ENCODE measurements at places on chromosomes 5 and 9.

GRCh38 chr5:132070460-132071337 is 2.9 kb upstream of the CSF2 start:
- peak; percentile 82 for DNase-seq

- DNase-seq = no peak
These were observed 552.9 kb downstream of the PDE4D start for GRCh38 chr5:59340637-59341036.

- DNase-seq = no peak
These were observed 10.9 kb upstream of the FRMPD1 start for GRCh38 chr9:37639841-37640240.

DNA sequence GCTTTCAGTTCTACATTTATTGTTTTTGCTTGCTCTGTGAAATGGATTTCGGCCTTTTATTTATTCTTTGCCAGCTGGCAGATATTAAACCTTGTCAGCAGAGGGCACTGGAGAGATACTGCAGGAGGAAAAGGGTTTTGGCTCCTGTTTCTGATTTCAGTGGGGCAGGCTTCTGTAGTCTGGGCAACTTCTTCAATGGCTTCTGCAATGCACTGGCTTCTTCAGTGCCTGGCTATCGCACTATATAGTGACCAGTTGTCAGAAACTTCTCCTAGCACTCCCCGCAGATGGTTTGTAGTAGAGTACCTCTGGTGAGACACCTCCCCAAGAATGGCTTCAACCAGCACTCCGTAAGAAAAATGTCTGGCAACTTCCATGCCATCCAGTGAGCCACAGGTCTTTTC is 3.2 kb upstream of the NFX1 start:
- DNase-seq = peak; percentile 81

DNA sequence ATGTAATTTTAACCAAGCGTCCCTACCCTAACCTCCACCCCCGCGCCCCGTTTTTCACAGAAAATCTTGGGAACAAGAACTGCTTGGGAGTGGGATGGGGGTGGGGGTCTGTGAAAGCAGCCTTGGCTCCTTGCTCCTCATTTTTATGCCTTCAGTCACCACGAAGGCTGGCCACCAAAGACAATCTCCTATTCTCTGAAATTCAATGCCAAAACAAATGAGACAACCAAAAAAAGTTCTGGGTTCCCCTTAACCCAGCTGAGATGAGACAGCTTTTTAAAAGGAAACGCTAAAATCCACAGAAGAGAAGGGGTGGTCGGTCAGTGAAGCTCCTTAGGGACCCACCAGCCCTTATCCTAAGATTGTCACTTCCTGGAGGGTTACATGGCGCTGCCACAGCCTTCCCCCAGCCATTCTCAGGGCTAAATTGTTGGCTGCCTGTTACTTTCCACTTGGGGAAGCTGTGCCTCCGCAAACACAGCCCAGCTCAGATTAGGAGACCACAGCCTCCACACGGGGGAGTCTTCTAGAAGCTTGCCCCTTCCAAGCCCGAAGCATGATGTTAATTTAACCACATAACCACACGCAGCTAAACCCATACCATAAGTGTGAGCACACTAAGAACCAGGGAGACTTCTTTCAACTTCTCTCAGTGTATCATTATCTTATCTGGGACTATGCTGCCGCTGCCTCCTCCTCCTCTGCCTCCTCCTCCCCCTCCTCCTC is 136.3 kb downstream of the FOXD1 start:
- DNase-seq = peak; percentile 81

DNA sequence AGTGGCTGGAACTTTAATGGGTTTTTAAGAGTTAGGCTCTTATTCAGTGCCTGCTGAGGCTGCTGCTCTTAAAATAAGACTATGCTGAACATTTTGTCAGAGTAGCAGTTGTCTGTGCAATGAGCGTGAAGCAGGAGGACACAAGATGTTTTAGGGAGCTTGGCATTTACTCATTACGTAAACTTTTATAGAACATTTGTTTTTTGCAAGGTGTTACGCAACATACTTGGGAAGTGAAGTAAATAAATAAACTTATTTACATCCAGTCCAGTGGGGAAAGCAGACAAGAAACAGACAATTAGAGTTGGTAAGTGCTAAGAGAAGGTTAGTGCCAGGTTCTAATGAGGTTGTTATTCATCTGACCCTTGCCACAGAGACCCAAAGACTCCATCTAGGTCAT is 226.0 kb downstream of the HINT1 start:
- DNase-seq = no peak

DNA sequence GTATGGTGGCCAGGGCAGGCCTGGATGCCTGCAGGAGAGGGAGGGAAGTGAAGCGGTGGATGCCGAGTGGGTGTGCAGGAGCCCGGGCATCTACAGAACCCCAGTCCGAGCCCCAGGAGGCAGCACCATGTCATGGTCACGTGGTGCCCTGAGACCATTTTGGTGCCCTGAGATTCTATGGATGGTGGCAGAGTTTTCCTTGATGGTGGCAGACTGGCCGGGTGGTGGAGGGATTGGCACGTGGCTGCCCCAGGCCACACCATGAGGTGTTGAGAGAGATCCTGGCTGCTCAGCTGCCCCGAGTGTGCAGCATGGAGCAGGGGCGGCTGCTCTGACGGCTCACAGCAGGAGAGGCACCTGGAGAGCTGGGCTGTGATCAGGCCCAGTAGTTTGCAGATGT is 52.3 kb downstream of the SYK start:
- DNase-seq = no peak

- no peak for DNase-seq
These were observed 69.8 kb downstream of the ESM1 start for GRCh38 chr5:54915466-54916027.

DNA sequence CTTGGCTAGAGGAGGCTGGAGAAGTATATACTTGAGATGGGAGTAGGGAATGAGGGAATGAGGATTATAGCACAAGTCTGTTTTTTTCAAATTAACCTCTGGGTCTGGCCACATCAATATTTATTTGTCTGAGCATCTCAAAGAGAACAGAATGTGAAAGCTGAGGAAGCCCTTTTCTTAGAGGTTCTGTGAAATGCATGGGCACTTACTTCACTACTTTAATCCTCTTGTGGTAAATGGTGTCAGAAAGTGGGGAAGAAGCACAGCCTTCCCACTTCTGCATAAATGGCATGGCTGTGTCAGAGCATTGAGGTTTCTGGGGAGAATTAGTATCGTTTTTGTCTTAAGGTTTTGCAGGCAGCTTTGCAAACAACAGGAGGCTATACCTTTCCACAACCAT is 48.6 kb downstream of the SPATA31D1 start:
- no peak for DNase-seq

GRCh38 chr9:89555451-89556375 is 49.1 kb upstream of the GADD45G start:
- DNase-seq = no peak

GRCh38 chr5:151520294-151520693 is 70.8 kb downstream of the FAT2 start:
- DNase-seq = no peak
